ENCODE measurements at places on chromosomes 13 and 19.
A peak's percentile ranks its signal among the peaks of the same experiment; 100 is the strongest.

- no peak for DNase-seq
Measured at GRCh38 chr19:3644351-3645066, 17.9 kb upstream of the CACTIN start.

- no peak for DNase-seq
Measured at GRCh38 chr19:572743-573518, 535 bp downstream of the BSG start.

GRCh38 chr13:76846363-76846762 lies 39.8 kb downstream of the KCTD12 start:
- DNase-seq: no peak

GRCh38 chr19:19860756-19861390 lies 4.8 kb upstream of the ZNF253 start:
- DNase-seq: no peak

GRCh38 chr19:2101417-2102335 lies 5.0 kb downstream of the IZUMO4 start:
- DNase-seq: no peak

DNA sequence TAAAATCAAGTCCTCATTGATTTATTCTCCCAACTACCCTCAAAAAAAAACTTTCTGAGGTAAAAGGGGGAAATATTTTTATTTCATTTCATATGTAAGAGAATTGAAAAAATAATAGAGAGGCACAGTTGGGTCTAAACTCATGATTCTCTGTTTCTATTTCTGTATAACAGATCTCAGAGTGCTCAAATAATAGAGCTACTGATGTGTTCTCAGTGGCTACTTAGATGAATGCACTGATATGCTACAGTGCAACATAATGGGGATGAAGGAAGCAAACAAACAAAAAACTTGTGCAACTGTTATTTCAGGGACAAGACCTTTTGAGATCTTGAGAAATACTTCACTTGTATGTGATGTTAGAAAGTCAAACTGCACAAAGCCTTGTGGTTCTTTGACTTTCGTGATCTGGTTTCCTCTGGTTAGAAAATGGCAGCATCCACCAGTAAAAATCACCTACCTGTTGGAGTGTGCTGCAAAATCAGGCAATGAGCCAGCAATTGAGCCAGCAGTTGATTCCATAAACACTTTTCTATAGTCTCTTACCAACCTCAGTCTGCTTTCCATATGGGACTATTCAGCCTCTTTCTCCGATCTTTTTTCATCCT lies 9.7 kb upstream of the DACH1 start:
- DNase-seq: no peak

DNA sequence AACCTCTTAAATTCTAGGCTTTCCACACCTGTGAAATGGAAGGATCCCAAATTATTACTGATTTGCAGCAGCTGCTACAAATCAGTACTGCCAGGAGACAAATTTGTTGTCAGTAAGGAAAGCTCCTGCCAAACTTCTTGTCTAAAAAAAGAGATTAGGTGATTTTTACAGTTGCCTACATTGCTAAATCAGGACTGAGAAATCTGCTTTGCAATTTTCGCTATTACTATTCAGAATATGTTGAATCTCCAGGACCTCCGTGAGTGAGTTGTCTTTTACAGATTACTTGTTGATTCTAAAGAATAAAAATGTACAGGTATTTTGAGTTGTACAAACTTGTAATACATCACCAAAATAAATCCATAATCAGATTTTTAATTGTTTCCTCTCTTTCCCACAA lies 1815.9 kb downstream of the PCDH9 start:
- no peak for DNase-seq

GRCh38 chr13:50355797-50356196 lies 340.6 kb downstream of the KCNRG start:
- no peak for DNase-seq

DNA sequence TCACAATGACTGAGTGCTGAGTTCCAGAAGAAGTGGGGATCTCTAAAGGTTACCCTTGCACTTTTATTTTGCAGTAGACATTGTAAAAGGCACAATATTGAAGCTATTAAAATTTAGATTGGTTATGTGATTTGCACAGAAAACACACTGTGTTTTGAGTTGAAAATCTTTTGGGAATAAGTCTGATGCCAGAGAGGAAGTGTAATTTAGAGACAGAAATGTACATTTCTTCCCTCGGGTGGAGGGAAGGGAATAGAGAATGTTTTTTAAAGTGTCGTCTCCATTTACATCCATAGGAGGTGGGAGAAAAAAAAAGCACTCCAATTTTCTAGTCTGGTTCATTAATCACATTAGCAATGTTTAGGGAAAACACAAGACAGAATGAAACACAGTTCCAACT lies 465.8 kb downstream of the OLFM4 start:
- no peak for DNase-seq

- no peak for DNase-seq
Measured at GRCh38 chr19:39692166-39692565, 12.1 kb upstream of the LGALS14 start.

DNA sequence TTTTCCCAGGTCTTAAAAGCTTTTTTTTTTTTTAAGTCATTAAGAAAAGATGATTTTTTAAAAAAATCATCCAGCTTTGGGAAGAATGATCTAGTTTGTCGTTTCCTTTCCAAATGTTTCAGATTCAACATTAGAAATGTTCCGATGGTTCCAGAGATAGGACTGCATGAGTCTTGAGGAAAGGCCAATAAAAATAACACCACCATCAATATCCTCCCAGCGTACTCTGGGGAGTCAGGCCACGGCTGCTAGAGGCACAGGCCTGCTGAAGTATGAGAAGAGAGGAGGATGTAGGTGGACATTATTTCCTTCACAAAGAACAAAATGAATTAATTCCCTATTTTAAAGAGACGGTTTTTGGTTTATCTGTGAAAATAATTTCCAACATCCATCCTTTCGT lies 60.0 kb upstream of the SHISA2 start:
- DNase-seq: no peak

DNA sequence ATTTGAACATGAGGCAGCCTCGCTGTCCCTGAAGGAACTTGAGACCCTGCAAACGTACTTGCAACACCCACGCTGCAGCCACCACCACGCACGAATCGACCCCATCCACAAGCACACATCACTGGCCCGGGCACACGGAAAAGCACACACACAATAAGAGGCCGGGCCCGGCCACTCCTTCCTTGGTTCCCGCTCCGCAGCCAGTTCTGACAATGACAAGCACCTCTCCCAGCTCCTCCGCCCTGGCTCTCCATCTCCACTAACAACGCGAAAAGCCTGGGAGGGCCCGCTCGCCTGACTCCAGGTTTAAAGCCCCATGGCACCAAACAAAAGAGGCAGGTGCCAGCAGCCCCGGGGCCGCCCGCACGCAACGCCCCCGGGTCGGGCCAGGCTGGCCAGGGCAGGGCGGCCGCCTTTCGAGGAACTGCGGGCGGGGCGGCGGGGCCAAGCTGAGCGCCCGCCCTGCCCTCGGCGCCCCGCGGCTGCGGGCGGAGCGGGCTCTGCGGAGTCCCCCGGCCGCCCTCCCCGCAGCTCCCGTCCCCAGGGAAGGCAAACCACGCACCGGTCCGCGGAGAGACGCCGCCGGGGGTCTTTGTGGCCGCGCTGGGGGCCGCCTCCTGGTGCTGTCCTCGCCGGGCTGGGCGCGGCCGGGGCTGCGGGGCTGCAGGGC lies 495 bp downstream of the DCLK1 start:
- DNase-seq: no peak

DNA sequence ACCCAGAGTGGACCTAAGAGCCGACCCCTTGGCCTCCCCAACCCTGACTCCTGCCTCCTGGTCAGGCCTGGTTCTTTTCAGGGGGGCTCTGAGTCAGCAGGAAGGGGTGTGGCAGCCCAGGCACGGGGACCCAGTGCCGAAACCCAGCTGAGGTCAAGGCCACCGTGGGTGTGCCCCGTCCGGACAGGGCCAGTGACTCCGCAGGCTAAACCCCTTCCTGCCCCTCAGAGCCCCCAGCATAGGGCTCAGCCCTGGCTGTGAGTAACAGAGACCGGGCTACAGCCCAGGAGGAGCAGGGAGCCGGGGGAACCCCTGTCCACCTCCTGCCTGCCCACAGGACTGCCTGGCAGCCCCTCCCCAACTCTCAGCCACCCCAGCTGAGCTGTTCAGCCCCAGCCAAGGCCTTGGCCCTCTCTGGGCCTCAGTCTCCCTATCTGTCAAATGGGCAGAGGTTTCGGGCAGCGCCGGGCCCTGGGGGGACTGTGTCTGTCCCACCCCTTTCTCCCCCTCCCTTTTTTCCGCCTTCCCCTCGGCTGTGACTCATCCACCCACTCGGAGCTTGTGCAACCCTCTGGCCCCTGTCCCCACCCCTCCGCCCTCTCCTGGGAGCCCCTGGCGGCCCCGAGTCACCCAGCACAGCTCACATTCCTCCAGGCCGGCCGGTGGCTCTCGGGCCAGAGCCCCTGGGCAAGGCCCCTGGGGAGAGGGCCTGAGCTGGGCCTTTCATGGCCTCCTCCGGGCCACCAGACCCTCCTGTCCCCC lies 8.6 kb downstream of the ZBTB7A start:
- peak; percentile 29 for DNase-seq

DNA sequence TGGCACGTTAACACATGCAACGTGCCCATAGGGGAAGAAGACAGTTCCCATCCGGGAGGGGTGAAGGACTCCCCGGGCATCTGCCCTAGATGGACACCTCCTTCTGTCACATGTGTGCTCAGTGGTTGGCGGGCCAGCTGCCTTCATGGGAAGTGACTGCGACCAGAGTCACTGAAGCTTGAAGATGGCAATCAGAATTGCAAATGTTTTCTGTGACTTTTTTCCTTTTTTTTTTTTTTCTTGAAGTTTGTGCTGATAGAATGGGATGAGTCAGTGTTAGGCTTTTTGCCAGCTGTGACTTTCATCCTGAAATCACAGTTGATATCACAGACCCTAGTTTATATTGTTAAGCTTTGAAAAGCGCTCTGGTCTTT lies 109.2 kb upstream of the MCF2L start:
- DNase-seq: peak; percentile 16

DNA sequence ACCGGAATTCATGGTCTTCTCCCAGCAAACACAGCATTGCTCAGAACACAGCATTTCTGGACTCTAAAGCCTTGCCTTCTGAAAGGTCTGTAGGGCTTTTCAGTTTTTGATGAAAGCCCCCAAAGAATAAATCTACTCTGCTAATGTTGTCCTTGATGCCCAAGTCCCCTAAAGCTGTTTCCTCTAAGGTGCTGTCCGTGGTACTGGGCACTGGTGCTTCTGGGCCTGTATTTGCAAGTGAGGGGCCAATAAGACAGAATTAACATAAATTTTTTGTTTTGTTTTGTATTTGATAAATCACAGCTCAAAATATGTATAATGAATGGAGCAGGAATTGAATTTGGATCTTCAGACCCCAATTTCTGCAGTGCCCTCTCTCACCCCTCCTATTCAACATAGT lies 12.1 kb upstream of the LGALS13 start:
- DNase-seq: no peak

- peak; percentile 63 for DNase-seq
Measured at GRCh38 chr19:38684078-38684861, 36.8 kb downstream of the ACTN4 start.

DNA sequence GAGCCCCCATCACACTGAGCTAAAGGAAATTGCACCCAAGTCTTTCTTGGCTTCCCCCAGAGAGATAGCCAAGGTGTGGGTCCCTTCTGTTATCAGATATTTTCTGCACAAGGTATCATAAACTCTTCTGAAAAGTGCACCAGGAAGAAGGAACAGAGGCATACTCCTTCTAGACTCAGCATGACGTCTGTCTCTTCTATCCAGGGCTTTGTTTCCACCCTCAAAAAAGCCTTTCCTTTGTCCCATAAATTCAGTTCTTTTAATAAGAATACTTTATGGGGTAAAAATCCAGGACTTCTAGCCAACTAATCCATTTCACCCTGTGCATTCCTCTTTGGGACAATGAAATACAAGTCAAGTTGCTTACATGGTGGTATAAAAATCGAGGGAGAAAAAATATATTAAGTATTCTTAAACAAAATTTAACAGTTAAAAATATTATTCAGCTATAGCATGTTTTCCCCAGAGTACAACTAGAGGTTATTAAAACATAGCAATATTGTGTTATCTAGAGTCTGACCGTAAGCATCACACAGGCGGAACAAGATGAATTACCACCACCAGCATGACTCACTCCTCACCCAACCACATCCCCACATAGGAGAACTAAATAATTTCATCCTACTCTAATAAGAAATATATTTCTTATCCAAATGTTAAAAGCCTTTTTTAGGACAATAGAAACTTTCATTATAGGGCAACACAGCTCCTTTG lies 79.9 kb upstream of the GPC6 start:
- DNase-seq: peak; percentile 50

- no peak for DNase-seq
Measured at GRCh38 chr19:16895467-16896145, 6.8 kb downstream of the F2RL3 start.

DNA sequence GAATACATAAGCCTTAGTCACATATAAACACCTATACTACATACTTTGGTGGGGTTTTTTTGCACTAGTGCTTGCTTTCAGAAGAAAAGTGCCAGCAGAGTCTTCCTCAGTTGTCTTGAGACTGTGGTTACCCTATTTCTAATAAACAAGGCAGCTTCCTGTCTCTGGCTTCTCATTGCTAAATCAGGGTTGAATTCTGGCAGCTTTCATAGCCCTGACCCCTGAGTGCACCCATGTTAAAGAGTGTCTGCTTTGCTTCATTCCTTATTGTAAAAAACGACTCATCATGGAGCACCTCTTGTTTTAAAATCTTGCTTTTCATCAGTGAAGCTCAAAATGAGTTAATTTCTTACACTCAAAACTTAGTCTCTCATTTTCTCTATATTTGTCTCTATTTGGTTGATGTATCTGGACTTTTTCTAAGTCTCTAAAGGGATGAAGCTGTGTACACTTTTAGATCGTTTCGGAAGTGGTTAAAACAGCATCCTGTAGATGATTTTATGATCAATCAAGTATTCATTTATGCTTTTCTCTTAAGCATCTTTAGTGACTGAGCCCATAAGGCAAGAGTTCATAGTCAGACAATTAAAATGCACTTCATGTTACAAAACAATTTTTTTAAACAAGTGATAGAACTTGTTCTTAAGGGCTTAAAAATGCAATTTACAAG lies 72.1 kb downstream of the KLF12 start:
- peak; percentile 16 for DNase-seq

- DNase-seq: no peak
Measured at GRCh38 chr13:45220403-45220802, 19.6 kb upstream of the KCTD4 start.

- no peak for DNase-seq
Measured at GRCh38 chr13:103284466-103284865, 218.2 kb upstream of the SLC10A2 start.

- no peak for DNase-seq
Measured at GRCh38 chr13:95447814-95448213, 104.7 kb upstream of the CLDN10 start.

DNA sequence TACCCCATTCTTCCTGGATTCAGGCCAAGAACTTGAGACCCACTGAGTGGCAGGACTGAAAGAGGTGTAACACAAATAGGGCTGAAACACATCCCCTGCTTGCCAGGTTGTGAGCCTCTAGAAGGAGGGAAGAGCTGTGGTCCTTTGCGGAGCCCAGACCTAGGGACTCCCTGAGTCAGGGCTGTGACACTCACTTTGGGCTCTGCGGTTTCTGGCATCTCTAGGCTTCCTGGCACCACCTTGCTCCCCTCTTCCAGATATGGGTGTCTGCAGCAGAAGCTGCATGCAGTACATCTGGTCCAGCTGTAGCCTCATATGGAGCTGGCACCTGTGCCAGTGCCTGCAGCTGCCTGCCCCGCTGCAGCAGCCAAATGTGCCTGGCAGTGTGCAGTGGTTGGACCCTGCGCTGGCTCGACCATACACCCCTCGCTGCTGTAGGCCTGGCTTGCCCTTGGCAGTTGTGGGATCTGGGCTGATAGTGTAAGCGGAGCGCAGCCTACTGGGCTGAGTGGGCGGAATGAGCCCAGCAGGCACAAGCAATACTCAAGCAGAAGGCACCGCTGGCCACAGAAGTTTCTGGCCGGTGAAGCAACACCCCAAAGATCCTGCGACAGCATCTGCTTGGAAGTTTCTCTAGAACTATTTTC lies 290.4 kb downstream of the SLITRK6 start:
- no peak for DNase-seq
